T-cell (primary cell): ENCODE measurements at places on chromosomes 12 and 14. TPM values are rescaled to one million over a fixed set of nuclear protein-coding genes. Genes with fewer than 3 reads are reported as not detected.
A peak's percentile ranks its signal among the peaks of the same experiment; 100 is the strongest.

- H3K27me3 ChIP-seq = peaks cover 27% of the 10 kb centered on the region
- peaks cover 3% of the 10 kb centered on the region for H3K4me1 ChIP-seq
- no peak for DNase-seq
- no peak overlapping the region for H3K27ac ChIP-seq
- no peaks in the 10 kb centered on the region for H3K36me3 ChIP-seq
- no peak overlapping the region for H3K4me3 ChIP-seq
Observed at GRCh38 chr14:74364271-74364880, 16.1 kb downstream of the VRTN start.

- H3K27me3 ChIP-seq = peaks cover 10% of the 10 kb centered on the region
- no peaks in the 10 kb centered on the region for H3K4me1 ChIP-seq
- no peak for DNase-seq
- no peak overlapping the region for H3K27ac ChIP-seq
- H3K4me3 ChIP-seq = no peak overlapping the region
Observed at GRCh38 chr12:130916241-130916911, 37.3 kb upstream of the ADGRD1 start.

Gene TNS2
- 2.5 TPM for total RNA-seq

Gene PTCSC3
- not detected for total RNA-seq

- H3K27ac ChIP-seq = no peak overlapping the region
- H3K36me3 ChIP-seq = no peaks in the 10 kb centered on the region
- no peak for DNase-seq
- no peak overlapping the region for H3K4me3 ChIP-seq
Observed at GRCh38 chr12:42689699-42690098, 100.2 kb upstream of the PRICKLE1 start.

Gene KANSL2
- total RNA-seq = 64.1 TPM

Gene GPR84
- not detected for total RNA-seq

- no peak for DNase-seq
- H3K27me3 ChIP-seq = no peaks in the 10 kb centered on the region
- no peaks in the 10 kb centered on the region for H3K36me3 ChIP-seq
Observed at GRCh38 chr14:99272899-99273765, 1.1 kb upstream of the BCL11B start.

- H3K27ac ChIP-seq = no peak overlapping the region
- DNase-seq = no peak
- no peaks in the 10 kb centered on the region for H3K36me3 ChIP-seq
Observed at GRCh38 chr14:81416981-81417380, 16.9 kb upstream of the STON2 start.

Gene MYF5
- not detected for total RNA-seq

GRCh38 chr12:77107121-77107520, 41.8 kb upstream of the E2F7 start:
- H3K27ac ChIP-seq = no peak overlapping the region
- no peaks in the 10 kb centered on the region for H3K36me3 ChIP-seq
- no peak for DNase-seq
- no peaks in the 10 kb centered on the region for H3K4me1 ChIP-seq
- no peak overlapping the region for H3K4me3 ChIP-seq

- H3K4me3 ChIP-seq = no peak overlapping the region
- H3K27ac ChIP-seq = no peak overlapping the region
- H3K4me1 ChIP-seq = no peaks in the 10 kb centered on the region
Observed at GRCh38 chr12:89261982-89262381, 90.3 kb downstream of the DUSP6 start.

Gene KRT5
- total RNA-seq = not detected

DNA sequence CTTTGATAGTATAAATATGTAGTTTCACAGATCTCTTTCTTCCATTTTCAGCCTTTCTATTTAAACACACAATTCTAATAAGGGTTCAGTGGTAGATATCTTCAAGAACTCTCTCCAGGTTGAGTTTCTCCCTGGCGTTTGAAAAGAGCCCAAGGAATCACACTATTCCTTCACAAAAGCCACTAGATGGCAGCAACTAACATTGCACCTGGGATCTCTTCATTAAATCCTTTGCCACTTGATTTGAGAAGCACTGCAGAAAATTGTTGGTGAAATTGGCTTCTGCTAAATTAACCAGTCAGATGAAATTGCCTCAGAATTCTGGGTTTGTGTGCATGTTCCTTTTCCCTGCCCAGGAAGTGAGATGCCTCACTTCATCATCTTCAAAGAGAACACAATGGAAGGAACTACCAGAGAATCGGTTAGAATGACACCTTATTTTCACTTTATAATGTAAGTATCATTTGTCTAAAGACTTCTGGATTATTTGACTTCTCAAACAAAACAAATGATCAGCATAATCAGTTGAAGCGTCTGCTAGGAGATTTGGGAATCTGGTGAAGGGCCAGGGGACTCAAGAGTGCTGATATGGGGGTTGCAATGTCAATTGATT, 6.8 kb downstream of the CCDC198 start:
- DNase-seq = no peak
- H3K36me3 ChIP-seq = no peaks in the 10 kb centered on the region
- no peak overlapping the region for H3K27ac ChIP-seq
- H3K27me3 ChIP-seq = no peaks in the 10 kb centered on the region
- no peaks in the 10 kb centered on the region for H3K4me1 ChIP-seq
- no peak overlapping the region for H3K4me3 ChIP-seq

DNA sequence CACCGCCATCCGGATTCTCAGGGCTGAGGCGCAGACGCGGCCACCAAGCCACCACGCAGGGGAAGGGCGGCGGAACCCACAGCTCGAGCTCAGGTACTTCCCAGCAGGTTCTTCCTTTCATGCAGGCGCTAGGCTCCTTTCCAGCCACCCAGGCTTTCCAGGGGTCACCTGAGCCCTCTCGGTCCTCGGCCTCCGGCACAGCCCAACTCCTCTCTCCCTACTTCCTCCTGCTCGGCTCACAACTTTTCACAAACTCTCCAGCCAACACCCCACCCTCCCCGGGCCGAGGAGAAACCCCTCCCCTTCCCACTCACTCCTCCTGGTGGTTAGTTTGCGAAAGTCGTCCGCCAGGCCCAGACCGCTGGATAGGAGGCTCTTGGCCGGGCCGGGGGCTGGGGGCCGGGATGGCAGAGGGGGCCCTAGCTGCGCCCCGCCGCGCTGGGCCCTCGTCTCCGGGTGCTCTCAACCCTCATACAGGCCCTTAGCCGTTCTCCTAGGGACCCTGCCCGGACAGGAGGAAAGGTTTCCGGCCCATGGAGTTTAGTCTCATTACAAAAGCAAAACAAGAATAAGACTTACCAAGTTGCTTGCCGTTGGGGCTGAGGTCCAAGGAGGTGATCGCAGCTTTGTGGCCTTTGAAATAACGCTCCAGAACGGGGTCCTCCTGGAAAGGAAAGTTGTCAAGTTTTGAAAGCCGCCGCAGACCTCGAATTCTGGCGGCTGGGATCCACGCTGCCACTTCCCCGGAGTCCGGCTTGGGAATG, at the start of gene GALNT4:
TSS of gene GALNT4 (minus strand) at position 256 of the 764 bp plus-strand sequence. CDS start at position 9, 247 bp downstream.
- H3K36me3 ChIP-seq = no peaks in the 10 kb centered on the region
- peak within 1 kb of the TSS; percentile 81 for H3K27ac ChIP-seq
- no peaks in the 10 kb centered on the region for H3K27me3 ChIP-seq
- DNase-seq = peak; percentile 71

DNA sequence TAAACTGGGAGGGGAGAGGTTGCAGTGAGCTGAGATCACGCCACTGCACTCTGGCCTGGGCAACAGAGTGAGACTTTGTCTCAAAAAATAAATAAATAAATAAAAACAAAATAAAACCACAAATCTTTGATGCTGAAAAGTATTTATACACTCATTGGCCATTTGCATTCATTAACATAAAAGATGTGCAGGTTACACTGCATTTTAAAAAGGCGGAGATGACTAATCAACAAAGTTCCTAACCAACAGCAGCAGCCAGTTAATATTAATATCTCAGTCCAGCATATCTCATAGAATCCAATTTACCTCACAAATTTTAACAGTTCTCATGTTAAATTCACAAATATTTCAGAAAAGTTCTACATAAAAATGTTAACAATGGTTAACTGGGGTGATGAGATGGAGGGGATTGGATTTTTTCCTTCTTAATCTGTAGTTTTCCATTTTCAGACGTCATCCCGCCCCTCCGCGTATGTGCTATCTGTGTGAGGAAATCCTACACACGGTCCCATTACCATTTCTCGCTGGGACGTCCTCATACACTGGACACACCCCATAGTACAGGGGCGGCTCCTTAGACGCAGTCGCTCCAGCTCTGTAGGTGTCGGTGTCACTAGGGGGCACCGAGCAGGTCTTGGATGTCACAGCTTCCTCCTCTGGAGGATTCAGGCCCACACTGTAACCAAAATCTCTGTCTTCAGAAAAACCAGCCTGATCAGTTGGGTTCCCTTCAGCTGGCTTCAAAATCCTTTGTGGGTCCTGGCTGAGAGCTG, 7.3 kb downstream of the ANKLE2 start:
- H3K4me1 ChIP-seq = no peaks in the 10 kb centered on the region
- no peak overlapping the region for H3K27ac ChIP-seq
- no peaks in the 10 kb centered on the region for H3K27me3 ChIP-seq
- H3K36me3 ChIP-seq = peaks cover 59% of the 10 kb centered on the region
- no peak for DNase-seq

GRCh38 chr14:73392329-73393257, 65.8 kb downstream of the NUMB start:
- no peaks in the 10 kb centered on the region for H3K4me1 ChIP-seq
- DNase-seq = no peak
- H3K4me3 ChIP-seq = no peak overlapping the region
- H3K27me3 ChIP-seq = no peaks in the 10 kb centered on the region

DNA sequence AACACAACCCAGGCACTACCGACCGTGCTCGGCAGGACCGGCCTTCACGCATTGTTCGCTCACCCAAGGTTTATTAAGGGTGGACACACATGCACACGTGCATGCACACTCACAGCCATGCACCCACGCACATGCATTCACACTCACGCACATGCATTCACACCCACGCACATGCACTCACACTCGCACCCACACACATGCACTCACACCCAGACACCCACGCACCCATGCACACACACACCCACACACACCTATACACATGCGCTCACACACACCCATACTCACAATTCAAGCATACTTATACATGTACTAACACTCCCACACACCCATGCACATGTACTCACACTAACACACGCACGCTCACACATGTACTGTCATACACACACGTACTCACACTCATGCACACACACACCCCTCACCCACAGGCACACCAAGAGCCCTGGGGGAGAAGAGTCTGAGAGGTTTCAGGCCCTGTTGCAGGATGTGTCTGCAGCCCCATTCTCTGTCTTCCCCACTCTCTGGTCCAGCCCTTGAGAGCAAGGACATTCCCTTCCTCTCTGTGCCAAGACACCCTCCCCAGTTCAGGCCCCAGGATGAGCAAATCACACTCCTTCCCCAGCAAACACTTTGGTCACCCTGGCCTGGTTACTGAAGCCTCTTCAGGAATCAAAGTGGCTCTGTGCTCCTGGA, 49.4 kb upstream of the BCL11B start:
- H3K4me3 ChIP-seq = no peak overlapping the region
- no peak for DNase-seq
- peaks cover 26% of the 10 kb centered on the region for H3K27me3 ChIP-seq
- H3K27ac ChIP-seq = no peak overlapping the region

DNA sequence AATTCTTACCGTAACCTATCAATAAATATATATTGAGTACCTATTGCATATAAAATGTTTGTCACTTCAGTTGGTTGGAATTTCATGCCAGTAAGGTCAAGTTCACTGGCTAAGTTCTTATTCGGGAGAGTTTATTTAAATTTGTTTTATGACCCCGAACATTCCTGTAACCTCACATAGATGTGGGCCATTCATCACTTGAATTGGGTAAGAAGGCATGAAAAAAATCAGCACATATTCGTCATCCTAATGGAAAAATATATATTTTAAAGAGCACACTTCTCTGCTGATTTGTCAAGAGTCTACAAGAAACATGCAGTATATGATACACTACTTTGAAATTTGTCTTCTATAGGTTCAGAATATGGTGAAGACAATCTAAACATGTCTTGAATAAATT, 263.4 kb downstream of the CCDC91 start:
- no peaks in the 10 kb centered on the region for H3K27me3 ChIP-seq
- no peak for DNase-seq
- no peak overlapping the region for H3K4me3 ChIP-seq
- H3K27ac ChIP-seq = no peak overlapping the region
- peaks cover 6% of the 10 kb centered on the region for H3K36me3 ChIP-seq

Gene GNB3
- total RNA-seq = 4.1 TPM

DNA sequence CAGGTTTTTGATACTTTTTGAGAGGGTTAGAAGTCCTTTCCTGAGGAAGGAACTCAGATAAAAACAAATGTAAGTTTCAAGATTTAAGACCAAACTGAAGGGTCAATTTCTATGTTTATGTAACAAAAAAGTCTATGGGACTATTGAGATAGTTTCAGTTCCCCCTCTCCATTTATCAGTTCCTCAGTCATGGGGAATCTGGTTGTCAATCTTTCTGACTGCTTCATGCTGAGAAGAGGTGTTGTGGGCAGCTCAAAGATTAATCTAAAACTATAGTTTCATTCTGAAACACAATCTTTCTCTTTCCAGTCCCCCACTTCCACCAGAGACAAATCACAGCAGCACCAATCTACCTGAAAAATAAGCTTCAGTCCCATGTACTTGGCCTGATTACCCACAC, 93.7 kb downstream of the KCNMB4 start:
- H3K27ac ChIP-seq = no peak overlapping the region
- no peaks in the 10 kb centered on the region for H3K27me3 ChIP-seq
- no peak overlapping the region for H3K4me3 ChIP-seq

DNA sequence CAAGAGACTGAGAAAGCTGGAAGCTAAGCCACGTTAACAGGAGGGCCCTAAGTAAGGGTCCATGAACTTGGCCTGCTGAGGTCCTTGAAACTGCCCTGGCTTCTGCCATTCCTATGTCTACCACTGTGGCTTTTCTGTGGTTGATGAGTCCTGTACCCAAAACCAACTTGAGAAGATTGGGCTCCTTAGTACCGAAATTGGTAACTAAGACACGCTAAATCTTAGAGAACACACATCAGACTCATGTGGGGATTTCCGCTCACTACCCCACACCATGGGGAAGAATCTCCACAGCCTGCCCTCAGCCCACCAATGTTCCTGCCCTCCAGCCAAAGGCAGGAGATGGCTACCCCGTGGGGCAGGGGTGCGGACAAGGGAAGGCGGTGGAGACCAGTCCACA, 232.9 kb downstream of the SPTSSA start:
- no peak overlapping the region for H3K27ac ChIP-seq
- no peaks in the 10 kb centered on the region for H3K4me1 ChIP-seq
- no peak for DNase-seq
- H3K27me3 ChIP-seq = no peaks in the 10 kb centered on the region

Gene AMDHD1
- 1.2 TPM for total RNA-seq

GRCh38 chr12:6070472-6071257, 53.8 kb downstream of the VWF start:
- H3K36me3 ChIP-seq = no peaks in the 10 kb centered on the region
- H3K4me3 ChIP-seq = no peak overlapping the region
- H3K27ac ChIP-seq = no peak overlapping the region
- no peaks in the 10 kb centered on the region for H3K27me3 ChIP-seq
- H3K4me1 ChIP-seq = peaks cover 22% of the 10 kb centered on the region

Gene CLMN
- total RNA-seq = 0.88 TPM
